ENCODE measurements at places on chromosomes 2 and 18.
A peak's percentile ranks its signal among the peaks of the same experiment; 100 is the strongest.

DNA sequence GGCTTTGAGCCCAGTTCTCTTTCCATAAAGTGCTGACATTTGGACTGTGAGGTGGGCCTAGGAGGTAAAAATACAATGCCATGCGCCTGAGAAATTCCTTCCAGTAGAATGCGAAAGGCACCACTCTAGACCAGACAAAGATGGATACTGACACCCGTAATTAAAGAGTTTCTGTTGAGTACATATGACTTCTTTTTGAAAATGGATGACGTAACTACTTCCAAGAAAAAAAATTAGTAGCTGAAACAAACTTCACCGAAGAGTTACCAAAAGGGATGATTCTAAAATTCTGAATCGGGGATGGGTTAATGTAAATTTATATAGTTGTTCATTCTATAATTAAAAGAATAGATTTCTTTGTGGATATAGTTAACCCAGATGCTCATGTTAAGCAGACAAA is 146.8 kb downstream of the ALK start:
- DNase-seq, result no peak

DNA sequence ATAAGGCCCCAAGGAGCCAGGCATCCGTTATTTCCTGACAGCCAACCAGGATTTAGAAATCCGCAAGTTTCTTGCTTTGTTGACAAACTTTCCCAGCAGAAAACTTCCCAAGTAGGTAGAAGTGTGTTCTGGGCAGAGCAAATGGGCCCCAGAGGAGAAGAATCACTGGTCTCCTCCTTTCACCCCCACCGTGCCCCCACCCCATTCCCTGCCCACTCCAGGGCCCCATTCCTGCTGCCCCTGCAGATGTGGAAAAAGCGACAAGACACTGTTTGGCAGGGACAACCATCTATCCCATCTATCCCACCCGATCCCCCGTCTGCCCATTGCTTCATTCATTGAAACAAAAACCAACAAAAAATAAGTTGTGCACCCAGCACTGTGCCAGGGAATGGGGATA is 10.2 kb upstream of the FAHD2A start:
- no peak for DNase-seq

DNA sequence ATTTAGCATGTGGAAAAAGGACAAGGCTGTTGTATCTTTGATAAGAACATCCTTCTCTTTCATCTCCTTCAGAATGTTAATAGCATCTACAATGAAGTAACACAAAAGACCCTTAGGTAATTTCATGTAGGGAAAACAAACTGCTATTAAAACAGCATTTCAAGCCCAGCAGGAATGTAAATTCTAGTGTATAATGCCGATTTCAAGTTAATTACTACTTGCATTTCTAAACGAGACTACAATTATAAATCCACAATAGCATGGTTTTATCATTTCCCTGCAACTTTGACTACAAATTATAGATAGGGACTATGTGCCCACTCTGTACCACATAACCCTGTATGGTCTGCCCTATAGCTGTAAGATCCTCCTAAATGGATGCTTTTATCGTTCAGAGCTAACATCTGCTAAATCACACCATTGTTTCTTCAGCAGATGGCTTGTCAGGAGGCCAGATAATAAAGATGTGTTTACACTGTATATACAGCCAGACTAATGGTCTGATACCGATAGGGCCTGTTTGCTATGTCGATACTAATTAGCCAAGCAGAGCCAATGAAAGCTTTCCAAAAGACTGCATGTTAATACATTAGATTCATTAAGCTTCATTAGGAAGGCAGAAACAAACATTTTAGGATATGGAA is 51.9 kb downstream of the LRPPRC start:
- no peak for DNase-seq

- DNase-seq, result no peak
These were observed 199.2 kb downstream of the CAMKMT start for GRCh38 chr2:44560941-44561340.

- DNase-seq, result peak; percentile 37
These were observed 3.3 kb downstream of the SNORC start for GRCh38 chr2:232873292-232873908.

- DNase-seq, result peak; percentile 85
These were observed 319 bp upstream of the EN1 start for GRCh38 chr2:118847762-118848172.

- no peak for DNase-seq
These were observed 29.6 kb upstream of the CYBRD1 start for GRCh38 chr2:171492664-171493063.

DNA sequence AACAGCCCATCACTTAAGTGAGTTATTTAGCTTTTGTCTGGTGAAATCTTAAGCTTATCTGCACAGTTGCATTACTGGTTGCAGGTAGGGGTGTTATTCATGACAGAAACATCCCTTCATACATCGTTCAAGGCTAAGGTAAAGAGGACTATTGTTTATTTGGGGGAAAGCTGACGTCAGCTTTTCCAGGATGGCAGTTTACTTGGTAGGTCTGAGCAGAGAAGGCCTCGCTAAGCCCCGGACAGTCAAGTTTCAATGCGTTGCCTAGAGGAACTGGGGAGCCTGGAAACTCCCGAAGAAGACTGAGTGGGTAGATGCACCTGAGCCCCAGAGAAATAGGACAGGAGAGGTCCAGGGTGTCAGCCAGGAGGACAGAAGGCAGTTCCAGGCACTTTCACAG is 2.2 kb downstream of the RNU4ATAC start:
- no peak for DNase-seq

GRCh38 chr2:177551989-177552421 is 159.4 kb downstream of the AGPS start:
- DNase-seq, result peak; percentile 78
